ENCODE measurements at places on chromosomes 13 and 19.

GRCh38 chr13:106102786-106103185 lies 432.7 kb downstream of the EFNB2 start:
- DNase-seq, result no peak

- peak; percentile 98 for DNase-seq
These were observed at the start of gene ZNF416 for GRCh38 chr19:57578487-57579205. TSS of gene ZNF416 (minus strand) at chr19:57578911. CDS start at chr19:57578704, 207 bp downstream.

DNA sequence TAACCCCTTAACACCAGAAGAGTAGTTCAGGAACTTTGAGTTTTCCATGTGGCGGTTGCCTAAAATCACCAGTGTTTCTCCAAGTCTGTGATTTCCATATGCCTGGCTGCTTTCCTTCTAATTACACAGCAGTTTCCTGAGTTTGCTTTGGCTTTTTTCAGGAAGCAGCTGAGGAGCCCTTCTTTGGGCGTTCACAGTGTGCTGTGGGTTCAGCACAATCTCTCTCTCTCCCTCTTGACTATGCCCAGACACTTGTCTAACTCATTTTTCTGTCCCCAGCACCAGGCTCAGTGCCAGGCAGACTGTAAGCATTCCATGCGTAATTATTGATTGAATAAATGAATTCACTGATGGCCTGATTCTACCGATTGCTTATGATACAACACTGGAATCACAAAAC lies 19.7 kb downstream of the SCEL start:
- no peak for DNase-seq

DNA sequence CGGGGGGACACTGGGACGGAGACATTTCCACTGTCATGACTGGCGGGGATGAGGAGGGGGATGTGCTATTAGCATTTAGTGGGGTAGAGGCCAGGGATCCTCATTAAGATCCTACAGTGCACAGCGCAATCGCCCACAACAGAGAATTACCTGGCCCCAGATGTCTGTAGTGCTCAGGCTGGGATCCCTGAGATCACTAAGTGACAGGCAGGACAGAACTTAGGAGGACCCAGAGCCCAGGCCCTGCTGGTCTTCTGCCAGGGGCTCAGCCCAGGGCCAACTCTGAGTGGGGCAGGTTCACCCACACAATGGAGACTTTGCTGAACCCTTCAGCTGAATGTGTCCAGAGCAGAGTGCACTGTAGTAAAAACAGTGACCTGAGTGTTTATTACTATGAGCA lies 4.6 kb downstream of the RANBP3 start:
- no peak for DNase-seq

DNA sequence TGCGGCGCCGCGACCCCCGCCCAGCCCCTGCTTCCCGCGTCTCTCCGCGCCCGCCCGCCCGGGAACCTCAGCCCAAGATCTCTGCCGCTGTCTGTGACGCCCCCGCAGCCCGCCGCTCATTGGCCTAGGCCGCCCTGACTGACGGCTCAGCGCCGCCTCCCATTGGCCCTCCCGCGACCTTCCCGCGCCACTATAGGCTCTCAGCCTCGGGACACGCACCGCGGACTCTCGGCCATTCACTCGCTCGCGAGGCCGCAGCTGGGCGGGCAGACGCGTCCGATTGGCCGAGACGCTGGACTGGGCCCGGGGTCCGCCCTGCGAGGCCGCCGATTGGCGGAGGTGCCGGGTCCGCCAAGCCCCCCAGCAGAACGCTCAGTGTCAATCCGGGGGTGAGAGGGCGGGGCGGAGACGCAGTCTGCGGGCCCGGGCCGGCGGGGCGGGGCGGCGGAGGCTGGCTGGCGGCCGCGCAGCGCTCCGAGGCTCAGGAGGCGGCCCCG lies at the start of gene PRKACA:
Gene PRKACA (minus strand): TSS at position 95 of the 497 bp plus-strand sequence. CDS start 215 bp downstream, outside the sequence.
- DNase-seq, result peak; percentile 95
